Hematopoietic multipotent progenitor cell treated with erythropoietin and hydrocortisone succinate and interleukin-3 and kit ligand, for 15 days (in vitro differentiated cells): ENCODE measurements at places on chromosomes 2 and 18.

DNA sequence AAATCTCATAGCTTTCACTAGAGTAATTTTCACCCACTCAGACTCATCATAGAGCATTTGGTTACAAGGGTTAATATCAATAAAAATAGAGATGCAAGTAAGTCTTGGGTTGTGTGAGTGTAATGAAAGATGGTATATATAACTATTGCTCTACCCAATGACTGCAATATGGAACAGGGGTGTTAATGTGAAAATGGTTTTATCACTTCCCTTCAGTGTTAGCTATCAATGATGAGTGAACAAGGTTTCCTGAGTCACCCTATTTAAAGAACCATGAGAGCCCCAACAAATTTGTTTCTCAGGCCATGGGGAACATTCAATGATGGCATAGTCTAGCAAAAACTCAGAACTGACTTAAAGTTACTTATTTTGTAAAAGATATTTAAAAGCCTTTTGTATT lies 1133.6 kb upstream of the ZEB2 start:
- no peak for DNase-seq

DNA sequence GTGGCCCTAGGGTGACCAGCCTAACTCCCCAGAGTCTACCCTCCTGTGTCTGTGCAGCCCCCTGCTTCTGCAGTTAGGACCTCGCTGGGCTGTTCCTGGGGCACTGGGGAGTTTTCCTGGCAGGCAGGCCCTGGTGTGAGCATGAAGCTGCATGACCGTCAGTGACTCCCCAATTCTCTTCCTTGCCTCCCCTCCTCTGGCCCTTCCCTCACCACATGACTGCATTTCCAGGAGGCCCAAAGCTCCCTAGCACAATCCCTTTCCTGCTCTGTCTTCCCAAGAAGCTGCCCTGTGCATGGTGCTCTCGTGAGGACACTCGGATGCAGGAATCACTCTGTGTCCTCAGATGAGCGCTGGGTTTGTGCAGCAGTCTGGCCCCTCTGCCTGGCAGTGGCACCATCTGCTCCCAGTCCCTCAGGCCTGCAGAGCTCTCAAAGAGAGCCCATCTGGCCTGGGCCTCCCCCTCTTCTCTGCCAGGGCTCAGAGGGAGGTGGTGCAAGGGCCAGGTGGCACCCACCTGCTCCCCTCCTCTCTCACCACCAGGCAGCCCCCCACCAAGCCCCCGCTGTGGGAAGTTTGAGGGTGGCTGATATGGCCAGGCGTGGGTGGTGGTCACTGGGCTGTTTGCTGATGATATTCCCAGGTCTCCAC lies 125.6 kb upstream of the HS6ST1 start:
- DNase-seq: no peak

- no peak for DNase-seq
These were observed 328.2 kb downstream of the ADCYAP1 start for GRCh38 chr18:1232867-1233266.

DNA sequence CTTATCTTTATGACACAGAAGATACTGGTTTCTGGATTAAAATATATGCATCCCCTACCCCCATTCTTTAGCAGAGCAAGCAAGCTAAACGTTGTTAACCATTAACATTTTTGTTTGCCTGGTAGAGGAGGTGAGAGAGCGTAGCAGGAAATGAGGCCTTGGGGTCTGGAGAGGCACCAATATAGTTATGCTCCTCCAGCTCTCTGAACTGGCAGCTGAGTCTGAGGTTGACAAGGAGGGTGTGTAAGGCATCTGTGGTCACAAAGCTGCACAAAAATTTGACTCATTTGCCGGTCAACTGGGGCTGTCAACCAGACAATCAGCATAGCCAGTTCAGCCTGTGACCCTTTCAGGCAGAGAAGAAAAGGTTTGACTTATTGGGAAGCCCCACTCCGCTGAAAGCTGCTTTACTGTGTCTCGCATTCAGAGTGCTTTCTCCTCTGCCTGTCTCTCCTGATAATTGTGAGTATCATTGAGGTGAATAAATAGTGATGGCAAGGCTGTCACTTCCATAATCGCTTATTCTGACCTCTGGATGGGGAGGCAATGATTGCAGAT lies 647.5 kb upstream of the SETBP1 start:
- DNase-seq: no peak

GRCh38 chr2:8684540-8684877 lies 2.7 kb downstream of the ID2 start:
- peak; percentile 61 for DNase-seq

GRCh38 chr2:98601532-98602132 lies 6.7 kb downstream of the COA5 start:
- peak; percentile 26 for DNase-seq

GRCh38 chr2:96993367-96993766 lies 7.0 kb upstream of the FAM178B start:
- DNase-seq: no peak

DNA sequence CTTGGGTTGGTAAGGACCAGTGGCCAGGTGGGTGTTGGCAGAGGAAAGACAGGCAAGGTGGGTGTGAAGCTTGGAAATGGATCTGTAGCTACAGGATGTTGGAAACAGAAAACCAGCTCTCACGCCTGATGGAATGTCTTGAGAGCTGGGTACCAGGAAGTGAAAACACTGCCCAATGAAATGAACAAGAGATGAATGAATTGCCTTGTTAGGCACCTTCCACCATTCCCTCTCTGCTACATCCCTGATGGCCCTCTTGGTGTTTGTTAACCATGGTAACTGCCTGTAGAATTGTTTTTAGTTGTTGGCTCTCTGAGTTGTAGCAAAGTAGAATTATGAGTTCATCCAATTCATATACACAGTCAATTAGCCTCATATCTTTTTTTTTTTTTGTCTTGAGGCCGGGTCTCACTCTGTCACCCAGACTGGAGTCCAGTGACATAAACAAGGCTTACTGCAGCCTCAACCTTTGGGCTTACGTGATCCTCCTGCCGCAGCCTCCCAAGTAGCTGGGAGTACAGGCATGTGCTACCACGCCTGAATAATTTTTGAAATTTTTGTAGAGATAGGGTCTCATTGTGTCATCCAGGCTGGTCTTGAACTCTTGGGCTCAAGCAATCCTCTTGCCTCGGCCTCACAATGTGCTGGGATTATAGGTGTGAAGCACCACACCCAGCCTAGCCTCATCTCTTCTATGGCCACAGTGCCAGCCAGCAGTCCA lies 9.5 kb downstream of the KCMF1 start:
- DNase-seq: no peak

GRCh38 chr2:140200764-140201163 lies 1420.6 kb upstream of the NXPH2 start:
- no peak for DNase-seq

DNA sequence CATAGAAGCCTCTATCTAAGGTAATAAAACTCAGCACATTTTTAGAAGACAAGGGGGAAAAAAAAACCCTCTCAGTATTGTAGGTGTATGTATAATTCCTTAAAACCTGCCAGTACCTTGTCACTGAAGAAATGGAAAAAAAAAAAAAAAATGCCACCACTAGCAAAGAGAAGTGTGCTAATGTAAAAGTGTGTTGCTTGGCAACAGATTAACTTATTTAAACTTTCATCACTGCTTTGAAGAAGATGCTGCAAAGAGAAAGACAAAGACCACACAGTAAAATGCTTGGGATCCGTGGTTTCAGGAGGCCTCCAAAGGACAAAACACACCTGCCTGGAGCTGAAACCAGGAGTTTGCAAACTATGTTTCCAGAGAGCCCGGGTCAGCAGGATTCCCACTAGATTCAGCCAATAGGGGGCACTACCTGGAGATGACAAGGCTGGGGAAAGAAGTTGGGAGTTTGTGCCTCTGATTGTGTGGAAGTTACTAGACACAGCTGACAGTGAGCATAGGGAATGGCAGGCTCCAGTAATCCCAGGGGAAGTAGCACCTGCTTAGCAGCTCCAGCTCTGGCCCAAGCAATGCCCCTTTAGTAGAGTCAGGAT lies 169.1 kb upstream of the TRIB2 start:
- DNase-seq: no peak

DNA sequence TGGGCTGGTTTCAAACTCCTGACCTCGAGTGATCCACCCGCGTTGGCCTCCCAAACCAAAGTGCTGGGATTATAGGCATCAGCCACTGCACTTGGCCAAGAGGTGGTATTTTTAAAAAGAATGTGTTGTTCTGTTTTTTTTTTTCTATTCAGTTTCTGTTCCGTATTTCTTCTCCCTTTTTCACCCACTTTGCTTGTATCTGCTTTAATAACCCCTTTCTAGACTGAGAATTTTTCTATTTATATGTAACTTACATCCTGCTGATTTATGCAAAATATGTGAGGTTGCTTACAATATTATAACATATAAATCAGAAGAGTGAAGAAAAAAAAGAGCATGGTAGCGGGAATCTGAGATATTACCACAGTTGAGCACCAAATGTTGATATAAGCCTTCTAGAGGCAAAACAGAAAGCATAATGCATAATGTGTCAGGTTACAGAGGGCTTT lies 17.2 kb upstream of the LYPD6B start:
- no peak for DNase-seq

DNA sequence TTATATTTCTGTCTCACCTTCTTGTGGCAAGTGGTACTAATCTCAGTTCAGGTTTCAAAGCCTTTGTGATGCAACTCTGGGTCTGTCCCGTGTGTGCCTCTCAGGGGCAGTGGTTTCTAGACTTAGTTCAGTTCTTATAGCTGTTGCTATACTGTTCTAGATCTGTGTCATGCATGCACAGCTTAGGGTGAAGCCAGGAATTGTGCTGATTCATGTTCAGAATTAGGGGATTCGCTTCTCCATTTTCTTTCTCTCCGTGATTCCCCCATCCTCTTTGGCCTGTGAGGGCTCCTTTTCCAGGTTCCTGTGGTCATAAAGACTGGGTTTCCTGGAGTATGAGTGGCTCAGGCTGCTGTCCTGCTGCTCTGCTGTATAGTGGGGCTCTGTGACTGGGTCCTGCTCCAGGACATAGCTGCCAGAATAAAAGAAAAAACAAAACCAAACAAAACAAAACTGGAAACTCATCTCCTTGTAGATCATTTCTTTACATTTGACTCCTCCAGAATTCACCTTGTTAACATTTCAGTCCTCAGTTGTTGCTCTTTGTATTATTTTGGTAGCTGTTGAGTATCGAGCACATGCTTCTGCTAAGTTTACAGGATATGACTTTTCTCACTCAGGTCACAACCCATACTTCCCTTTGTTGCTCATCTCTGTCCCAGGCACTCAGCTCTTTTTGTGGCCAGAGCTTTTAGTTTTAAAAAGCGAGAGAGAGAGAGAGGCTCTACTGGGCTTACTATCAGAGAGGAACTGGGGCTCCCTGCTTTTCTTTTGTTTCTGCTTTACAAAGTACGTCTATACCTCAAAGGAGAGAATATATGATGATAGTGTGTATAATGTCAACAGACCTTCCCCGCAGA lies 34.2 kb downstream of the CERS6 start:
- DNase-seq: peak; percentile 26

GRCh38 chr2:37625796-37626571 lies 45.5 kb downstream of the CDC42EP3 start:
- DNase-seq: no peak

GRCh38 chr2:39512434-39512935 lies 75.4 kb upstream of the MAP4K3 start:
- no peak for DNase-seq

- no peak for DNase-seq
These were observed 417.2 kb upstream of the KLHL29 start for GRCh38 chr2:22967756-22968155.

GRCh38 chr2:171995586-171995985 lies 4.2 kb upstream of the METAP1D start:
- DNase-seq: no peak

GRCh38 chr2:55887901-55888624 lies 35.5 kb downstream of the EFEMP1 start:
- no peak for DNase-seq

DNA sequence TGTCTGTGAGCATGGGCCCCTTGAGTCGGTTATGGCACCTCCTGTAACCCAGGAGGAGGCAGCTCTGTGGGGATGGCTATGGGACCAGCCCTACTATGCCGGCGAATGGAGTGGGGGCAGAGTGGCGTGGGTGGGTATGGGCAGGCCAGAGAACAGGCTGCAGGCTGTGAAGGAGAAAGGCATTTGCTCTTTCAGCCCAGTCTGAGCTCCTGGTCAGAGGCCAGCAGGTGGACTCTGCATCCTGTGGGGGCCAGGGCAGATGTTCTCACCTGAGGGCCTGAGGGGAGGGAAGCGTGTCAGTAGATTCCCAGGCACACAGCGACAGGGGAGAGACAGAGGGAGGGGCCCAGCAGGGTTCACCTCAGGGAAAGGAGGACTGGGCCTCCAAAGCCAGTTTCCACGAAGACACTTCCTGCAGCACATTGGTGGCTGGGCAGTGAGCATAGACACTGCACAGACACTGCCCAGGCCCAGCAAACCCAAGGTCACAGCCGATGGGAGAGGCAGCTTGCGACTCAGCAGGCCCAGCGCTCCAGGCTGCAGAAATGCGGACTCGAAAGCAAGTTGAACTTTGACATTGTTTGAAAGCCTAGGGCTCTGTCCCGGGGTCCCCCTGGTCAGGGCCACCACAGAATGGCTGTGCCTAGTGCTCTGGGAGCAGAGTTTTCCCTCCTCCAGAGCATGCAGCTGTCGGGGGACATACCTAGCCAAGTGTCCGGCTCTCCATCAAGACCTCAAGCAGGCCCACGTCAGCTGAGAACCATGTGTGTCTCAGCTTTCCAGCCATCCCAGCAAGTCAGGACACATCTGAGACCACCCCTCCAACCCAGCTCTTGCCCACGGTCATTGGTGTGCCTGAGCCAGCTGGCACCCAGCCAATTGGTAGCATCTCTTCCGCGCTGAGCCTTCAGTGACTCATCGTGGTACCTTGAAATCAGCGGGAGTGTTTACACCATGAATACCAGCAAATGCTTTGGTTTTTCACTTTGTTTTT lies 53.8 kb downstream of the TGOLN2 start:
- DNase-seq: no peak

GRCh38 chr2:120576509-120577474 lies 158.9 kb upstream of the GLI2 start:
- DNase-seq: no peak

- DNase-seq: no peak
These were observed 80.5 kb upstream of the FRZB start for GRCh38 chr2:182946958-182947369.

- DNase-seq: no peak
These were observed 6.9 kb downstream of the NEU2 start for GRCh38 chr2:233039212-233039845.

DNA sequence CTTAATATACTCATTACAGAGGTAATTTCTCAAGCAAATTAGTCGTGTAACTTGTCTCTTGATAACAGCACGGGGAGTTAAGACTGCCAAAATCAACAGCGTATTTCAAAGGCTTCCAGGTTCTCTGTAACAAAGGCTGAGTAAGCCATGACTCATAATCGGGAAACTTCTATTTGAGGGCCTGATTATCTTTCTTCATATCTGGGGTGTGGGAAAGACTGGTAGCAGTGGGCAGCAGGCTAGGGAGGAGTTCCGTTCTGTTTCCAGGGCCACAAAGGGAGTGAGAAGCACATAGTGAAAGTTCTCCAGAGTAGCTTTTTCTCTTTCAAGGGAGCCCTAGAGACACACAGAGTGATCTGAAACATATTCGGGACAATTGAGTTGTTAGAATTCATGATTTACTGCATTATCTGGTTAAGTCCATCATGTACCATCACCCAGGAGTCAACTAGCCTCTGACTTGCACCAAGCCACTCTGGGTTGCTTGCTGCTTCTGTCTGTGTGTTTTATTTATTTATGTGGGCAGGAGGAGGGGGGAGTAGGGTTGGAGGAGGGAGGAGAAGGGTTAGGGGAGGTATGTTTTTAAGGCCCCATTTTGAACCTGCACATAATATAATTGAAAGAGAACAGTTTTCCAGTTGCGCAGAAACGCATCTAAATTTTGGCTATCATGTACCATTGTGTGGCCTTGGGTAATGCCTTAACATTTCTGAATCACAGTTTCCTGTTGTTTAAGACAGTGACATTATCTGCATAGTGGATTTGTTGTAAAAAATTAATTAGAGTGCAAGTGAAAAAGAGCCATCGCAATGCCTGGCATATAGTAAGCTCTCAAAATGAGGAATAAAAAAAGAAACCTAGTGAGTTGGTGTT lies 80.5 kb upstream of the ITPRID2 start:
- no peak for DNase-seq
